ENCODE measurements at places on chromosomes 4 and X.

DNA sequence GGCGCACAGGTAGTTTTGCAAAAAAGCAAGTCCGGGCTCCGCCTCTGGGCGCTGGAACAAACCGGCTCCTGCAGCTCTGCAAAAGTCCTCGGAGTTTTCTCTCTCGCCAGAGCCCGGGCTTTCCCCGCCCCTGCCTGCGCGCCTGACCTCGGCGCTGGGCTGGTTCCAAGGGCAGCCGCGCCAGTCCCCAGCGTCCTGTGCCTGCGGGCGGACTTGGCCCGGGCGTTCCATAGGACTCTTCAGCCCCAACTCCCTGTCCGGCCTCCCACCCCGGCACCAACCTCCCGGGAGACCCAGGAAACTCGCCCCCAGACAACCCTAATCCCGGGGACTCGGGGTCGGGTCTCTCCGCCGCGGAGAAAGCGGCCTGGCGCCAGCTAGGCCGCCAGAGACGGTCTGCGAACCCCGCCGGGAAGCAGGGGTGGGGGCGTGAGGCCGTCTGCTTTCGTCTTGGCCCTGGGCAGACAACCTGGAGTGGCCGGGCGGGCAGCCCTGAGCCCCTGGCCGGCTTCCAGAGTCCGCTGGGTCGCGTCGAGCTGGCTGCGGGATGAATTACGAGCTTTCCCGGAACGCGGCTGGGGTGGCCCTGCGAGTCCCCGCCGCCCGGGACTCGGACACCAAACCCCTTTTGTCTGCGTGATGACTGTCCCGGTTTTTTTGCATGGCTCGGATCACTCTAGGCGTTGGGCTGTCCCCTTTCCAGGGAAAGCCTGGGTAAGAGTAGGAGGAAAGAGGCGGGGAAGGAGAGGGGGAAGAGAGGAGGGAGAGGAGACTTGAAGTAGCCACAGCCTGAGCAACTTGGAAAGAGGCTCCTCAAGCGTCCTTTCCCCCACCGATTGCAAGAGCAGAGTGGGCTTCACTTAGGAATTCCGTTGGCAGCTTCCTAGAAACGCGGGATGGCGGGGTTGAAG lies 916 bp downstream of the MXRA5 start:
- DNase-seq, result no peak

- no peak for DNase-seq
These were observed 93.3 kb downstream of the PRDM5 start for GRCh38 chr4:120829113-120829831.

GRCh38 chr4:8437281-8437680 lies 3.2 kb downstream of the ACOX3 start:
- no peak for DNase-seq

GRCh38 chr4:111480510-111480909 lies 664.7 kb upstream of the FAM241A start:
- no peak for DNase-seq

- no peak for DNase-seq
These were observed 16.2 kb downstream of the AFF1 start for GRCh38 chr4:86950831-86951525.

DNA sequence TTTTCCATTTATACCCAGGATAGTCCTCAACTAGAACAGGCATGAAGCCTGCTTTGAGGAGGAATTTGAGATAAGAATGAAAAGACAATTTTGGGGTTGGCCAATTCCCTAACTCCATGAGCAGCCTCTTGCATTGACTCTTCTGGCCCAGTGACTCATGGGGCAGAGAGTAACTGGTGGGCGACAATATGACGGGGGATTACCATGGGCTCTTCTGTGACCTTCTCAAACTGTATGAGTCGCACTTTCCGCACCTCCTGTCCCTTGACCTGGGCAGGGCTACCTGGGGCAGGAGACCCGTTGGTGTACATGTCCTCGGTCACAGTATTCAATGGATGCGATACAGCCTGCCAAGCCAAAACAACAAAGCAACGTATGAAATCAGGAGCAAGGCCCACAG lies 13.3 kb downstream of the MPP1 start:
- no peak for DNase-seq

GRCh38 chr4:99965674-99966350 lies 15.7 kb upstream of the H2AZ1 start:
- no peak for DNase-seq

- DNase-seq, result no peak
These were observed 245.9 kb downstream of the IDS start for GRCh38 chrX:149259241-149259640.

GRCh38 chr4:11037637-11038036 lies 353.1 kb upstream of the CLNK start:
- DNase-seq, result no peak

DNA sequence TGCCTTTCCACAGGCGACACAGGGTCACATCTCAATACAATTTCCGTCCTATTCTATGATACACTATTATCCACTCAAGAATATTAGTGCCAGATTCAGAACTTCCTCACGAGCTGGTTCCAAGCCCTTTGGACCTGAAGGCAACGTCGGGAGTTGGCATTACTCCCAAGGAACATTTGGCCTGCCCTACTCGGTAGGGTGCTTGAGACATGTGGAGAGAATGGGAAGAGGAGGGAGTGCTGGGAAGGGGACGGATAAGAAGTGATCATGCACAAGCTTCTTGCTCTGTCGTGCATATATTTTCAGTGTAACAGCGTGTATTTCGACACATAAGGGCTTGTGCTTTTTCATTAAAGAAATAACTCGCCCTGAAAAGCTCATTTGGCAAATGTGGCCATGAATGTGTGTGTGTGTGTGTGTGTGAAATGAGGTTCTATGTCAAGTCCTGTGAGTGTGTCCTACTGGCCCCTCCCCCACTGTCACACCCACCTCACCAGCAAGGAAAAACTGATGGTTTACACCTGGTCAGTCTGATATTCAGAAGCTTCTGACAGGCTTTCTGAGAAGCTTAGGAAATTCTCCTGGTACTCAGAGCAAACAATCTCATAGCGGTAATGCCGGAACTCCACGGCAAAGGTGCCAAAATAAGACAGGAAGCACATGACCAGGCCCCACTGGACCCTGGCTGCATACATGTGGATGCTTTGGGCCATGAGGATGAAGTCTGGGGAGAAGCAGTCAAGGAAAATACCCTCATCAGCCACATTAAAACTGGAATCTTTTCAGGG lies 54.8 kb downstream of the ENOPH1 start:
- no peak for DNase-seq

DNA sequence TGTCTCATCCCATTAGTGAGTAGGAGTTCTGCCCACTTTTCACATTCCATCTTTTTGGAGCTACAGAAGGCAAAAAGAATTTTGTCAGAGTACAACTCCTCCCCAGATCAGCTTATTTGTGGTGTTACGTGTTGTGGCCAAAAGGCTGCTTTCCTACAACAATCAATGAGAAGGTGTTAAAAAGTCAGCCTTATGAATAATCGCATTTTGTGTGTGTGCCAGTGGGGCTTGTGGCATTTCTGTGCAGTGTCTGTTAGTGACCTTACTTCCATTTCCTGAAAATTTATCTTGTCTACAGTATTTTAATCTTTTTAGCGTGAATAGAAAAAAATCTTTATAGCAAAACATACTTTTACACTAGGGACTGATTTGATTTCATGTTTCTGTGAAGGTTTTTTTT lies 458.3 kb upstream of the LCORL start:
- DNase-seq, result no peak

DNA sequence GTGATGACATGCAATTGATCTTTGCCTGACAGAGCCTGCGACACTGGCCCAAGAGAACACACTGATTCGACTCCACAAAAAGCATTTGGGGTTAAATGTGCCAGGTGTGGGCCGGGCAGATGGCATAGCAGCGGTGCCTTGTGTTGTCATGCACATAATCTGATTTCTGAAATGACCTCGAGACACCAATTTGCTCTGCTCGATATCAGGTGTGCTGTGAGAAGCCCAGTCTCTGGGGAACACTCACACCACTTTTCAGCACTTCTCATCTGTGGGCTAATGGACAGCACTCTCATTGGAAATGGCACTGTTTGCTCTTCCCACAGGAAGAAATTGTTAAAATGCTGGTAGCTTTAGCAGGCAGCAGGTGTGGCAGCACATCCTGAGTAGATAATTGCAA lies 738.3 kb upstream of the TENM3 start:
- DNase-seq, result peak; percentile 69

GRCh38 chr4:76726631-76727030 lies 171.3 kb downstream of the SOWAHB start:
- no peak for DNase-seq

DNA sequence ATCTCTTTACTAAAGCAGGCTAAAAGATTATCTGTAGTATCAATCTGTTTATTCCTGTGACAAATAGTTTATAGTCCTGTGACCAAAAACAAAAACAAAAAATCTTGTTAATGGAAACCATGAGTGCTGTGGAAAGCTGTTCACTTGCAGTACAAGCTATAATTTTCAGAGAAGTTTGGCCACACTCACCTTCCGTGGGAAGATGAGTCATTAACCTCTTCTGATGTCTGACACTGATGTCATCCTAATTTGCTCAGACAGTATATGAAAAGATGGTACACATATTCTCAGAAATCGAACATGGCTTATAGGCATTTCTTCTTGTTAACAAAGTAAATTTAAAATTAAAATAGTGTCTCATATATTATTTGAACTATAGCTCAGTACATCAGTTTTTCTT lies 19.9 kb upstream of the ENPP6 start:
- DNase-seq, result no peak

DNA sequence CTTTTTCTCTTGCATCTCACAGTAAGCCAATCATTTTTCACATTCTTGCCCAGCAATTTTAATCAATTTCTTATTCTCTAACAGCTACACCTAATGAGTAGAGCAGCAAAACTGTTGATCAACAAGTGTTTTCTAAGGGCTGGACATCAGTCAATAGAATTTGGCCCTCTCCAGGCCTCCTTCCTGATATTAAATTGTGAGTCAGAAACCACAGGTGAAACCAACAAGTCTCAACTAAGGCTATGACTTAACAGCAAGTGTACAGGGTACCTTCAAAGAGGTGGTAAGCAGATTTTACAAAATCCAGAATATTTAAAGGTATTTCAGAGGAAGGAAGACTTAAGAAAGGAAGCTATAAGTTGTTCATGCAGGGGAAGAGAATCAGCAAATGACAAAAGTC lies 156.5 kb upstream of the ARHGAP24 start:
- no peak for DNase-seq

DNA sequence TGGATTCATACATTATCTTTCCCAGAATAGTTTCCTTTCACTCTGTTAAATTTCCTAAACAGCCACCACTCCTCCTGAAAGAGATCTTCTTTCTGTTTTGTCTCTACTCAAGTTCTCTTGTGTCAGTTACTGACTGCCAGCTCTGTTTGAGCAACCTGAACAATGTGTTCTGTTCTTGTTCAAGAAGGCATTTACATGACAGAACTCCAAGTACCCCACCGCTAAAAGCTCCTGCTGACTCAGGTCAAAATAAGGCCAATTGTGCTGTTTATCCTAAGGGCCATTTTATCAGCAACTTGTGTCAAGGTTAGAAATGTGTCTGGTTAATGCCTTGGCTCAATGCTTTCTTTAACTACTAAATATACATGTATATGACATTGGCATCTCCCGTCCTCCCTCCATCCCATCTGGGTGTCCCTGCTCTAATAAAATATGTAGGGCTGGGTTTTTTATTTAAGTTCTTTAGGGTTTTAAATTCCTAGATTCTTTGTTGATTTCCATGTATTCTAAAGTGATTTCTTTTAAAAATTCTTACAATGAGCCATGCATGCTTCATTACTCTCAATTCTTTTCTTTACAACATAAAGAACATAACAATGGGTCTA lies 144.3 kb upstream of the PAQR3 start:
- DNase-seq, result no peak

GRCh38 chrX:125203737-125204578 lies 115.7 kb upstream of the TEX13C start:
- DNase-seq, result peak; percentile 59

- DNase-seq, result no peak
These were observed 1.9 kb downstream of the SLC10A3 start for GRCh38 chrX:154488336-154489075.

DNA sequence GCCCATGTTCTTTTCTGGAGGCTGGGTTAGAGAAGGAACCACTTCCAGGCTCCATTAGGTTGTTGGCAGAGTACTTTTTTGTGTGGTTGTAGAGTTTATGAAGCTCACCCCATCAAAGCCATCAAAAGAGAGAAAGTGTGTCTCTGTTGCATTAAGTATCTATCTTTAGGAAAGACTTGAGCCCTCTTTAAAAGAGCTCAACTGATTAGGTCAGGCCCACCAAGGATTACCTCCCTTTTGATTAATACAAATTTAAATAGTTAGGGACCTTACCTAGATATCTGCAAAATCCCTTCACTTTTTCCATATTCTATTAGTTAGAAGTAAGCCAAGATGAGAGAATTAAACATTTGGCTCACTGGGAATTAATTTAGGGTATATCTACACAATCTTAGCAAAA lies 460.4 kb downstream of the PPARGC1A start:
- DNase-seq, result no peak

GRCh38 chrX:16992951-16993350 lies 46.5 kb downstream of the REPS2 start:
- no peak for DNase-seq

DNA sequence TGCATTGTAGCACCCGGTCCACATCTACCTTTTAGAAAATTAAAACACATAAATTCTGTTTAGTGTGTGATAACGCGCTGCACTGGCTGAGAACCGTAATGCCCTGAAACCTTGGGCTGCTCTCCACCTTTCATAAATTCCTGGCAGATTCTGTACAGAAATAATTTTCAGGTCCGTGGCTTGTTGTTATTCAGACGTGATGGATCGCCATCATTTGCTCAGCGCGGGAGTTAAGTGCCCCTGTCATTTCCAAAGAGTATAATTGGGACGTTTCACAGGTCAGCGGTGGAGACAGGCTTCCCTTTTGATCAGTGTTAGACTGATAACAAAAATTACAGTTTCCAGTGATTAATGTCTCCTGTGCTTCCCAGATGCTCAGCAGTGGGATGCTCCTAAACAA lies 16.5 kb downstream of the UVSSA start:
- no peak for DNase-seq

GRCh38 chr4:118905566-118905965 lies 16.9 kb downstream of the SYNPO2 start:
- no peak for DNase-seq

- DNase-seq, result no peak
These were observed 415.1 kb downstream of the AFF2 start for GRCh38 chrX:148915474-148915873.

- no peak for DNase-seq
These were observed 23.5 kb upstream of the PAPSS1 start for GRCh38 chr4:107743532-107743931.

DNA sequence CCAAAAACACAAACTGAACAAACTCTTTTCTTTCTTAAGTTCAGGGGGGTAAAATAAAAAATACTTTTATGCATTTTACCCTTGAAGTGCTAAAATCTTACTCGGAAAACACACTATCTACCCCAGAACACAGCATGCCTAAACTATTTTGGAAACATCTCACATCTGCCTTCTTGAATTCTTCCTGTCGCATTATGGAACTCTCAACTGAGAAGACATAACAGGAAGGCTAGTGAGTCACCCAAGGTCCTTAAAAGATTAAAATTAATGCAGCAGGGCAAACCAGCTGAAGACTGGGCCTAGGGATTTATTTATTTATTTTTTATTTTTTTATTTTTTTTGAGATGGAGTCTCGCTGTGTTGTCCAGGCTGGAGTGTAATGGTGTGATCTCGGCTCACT lies 208.2 kb downstream of the APBB2 start:
- DNase-seq, result no peak

- no peak for DNase-seq
These were observed 168.6 kb downstream of the PTTG2 start for GRCh38 chr4:38128478-38129459.

- no peak for DNase-seq
These were observed 407.8 kb downstream of the NKX6-1 start for GRCh38 chr4:84091266-84091665.

Measured in NCI-H1105 treated with DMSO at 0.1 percent for 48 hours (cell line).